ENCODE measurements at places on chromosomes 2 and 18.

DNA sequence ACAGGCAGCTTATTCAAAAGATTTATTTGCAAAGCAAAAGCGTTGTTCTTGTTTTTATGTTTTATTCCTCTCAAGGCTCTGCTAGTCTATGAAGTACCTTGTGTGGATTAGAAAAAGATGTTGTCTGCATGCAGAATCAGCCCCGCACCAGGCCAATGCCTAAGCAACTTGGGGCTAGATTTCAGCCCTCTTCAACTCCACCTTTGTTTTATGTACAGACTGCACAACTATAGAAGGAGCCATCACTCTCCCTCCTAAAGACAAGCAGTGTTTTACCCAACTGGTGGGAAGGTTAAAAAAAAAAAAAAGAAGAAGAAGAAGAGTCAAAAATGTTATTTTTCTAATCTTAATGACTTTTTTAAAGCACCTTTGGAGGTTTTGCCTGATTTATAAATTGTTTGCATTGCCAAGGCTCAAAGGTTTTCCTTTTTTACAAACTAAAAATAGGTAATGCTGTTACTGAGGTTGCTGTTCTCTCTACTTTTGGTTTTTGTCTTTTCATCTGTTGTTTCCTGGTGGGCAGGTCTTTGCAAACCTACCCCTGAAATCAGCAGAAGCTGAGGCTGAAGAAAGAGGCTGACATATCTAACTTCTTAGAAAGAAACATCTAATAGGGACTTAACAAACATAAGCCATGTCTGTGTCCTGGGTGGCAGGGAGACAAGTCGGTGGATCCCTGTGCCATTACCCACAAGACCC, 164.0 kb downstream of the SLC39A10 start:
- DNase-seq: no peak

DNA sequence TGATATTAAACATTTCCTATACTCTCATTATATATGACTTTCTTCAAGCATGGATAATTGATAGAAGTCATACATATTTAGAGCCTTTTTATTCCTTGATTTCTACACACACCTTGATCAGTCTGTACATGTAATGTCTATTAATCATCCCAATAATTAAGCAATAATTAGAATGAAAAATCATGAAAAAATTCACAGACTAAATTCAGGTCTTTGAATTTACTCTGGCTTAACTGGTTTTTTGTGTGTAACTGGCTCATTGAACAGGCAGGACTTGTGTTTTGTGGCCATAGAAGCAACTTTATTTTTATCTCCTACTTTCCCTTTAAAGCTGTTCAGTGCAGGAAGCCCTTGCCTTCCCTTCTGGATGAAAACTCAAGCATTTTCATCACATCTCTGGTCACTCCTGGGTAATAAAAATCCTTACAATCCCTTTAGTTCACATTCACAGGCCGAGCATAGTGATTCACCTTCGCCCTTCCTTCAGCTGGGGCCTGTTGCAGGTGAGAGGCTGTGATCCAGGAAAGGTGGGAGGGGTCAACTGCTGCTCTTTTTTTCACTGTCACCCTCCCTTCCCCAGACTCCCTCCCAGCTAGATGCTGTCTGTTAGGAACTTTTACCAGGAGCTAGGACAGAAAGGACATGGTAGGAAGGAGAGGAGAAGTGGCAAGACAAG, 58.0 kb upstream of the ITSN2 start:
- DNase-seq: no peak

DNA sequence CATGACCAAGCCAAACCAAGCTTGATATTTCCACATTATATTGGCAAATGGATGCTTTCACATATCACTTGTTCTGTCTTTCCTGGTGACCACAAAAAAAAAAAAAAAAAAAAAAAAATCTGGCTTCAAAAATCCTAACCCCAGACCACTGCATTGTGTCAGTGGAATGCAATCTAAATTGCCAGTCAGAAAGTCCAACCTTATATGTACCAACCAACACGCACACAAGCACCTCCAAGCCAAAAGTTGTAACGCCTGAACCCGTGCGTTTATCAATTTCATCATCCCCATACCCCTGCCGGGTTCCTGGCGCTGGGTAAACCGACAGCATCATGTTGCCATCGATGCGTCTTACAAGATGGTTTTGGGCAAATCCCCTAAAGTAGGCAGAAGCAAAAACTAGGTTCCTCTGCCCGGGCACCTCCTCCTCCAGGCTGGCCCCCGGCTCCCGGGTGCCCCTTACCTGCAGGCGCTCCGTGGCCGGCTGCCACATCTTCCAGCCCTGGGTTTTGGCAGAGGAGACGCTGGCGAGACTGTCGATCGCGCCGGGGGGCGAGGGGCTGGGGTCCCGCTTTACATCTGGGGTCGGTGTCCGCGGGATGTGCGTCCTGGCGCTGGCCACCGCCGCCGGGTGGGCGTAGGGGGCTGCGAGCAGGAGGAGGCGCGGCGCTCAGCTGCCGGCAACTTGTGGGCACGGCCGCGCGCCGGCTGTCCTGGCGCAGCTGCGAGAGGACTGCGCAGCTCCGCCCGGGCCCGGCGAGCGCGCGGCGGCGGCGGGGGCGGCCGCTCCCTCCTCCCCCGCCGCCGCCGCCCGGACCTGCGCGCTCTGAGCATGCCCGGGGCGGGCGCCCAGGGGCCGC, at the start of gene PID1:
TSS of gene PID1 (minus strand) at position 737 of the 860 bp plus-strand sequence. CDS start at position 493, 244 bp downstream.
- DNase-seq: no peak

DNA sequence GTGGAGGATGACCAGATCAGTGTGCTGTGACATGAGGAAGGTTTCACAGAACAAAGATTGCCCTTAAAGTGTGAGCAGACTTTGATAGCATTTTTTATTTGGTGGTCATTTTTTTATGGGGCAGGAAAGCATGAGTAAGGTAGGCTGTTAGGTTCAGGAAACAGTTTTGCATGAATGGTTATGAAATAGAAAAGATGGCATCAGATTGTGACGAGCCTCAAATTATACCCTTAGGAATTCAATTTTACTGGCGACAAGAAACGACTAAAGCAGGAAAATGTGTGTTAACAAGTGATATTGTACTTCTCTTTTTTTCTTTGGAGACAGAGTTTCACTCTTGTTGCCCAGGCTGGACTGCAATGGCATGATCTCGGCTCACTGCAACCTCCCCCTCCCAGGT, 44.7 kb downstream of the PIK3C3 start:
- DNase-seq: no peak

GRCh38 chr2:1723397-1724042, 20.8 kb downstream of the PXDN start:
- DNase-seq: no peak

DNA sequence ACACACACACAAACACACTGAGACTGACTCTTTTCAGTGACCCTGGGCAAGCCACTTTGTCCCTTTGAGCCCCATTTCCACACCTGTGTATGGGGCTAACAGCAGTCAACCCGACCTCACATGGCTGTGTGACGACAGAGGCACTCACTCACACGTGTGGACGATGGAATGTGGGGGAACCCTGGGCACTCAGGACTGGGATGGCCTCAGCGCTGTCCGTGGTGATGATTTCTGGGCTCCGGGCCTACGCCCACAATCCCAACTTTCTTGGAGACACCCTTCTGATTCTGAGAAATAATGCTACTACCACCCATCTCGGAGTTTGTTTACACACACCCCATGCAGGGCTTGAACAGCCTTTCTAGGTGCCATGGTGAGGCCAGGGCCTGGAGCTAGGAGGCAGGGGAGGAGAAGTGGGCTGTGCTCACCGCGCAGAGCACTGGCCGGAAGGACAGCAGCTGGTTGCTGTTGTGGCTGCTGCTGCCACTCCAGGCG, 1.5 kb downstream of the CRYBA2 start:
- DNase-seq: no peak

- no peak for DNase-seq
Measured at GRCh38 chr18:23250893-23251656, 115.8 kb downstream of the CABLES1 start.

DNA sequence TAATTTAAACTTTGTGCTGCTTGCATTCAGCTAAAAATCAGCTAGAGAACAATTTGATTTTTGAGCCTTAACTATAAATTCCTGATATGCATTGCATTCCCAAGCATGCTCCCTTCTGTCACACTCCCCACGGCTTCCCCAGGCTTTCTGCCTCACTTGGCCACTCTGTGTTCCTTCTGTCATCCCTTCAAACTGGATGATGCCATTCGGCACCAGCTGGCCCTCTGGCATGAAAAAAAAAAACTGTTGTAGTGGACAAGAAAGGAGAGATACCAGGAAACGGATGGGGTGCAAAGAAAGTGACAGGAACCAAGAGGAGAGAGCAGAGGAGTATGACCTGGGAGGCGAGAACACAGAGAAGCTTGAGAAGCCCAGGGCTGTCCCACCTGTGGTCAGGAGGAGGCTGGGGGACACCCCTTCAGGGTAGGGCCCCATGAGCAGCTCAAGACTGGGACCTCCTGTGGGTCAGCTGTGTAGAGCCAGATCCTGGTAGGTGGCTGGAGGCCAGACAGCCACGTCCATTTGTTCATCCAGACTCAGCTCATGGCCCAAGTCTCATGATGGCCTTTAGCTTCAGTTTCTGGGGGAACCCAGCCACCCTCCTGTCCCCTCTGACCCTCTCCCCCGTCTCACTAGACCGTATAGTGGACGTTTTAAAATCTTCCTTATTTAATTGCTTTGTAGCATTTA, 211.8 kb downstream of the GBX2 start:
- no peak for DNase-seq

- DNase-seq: no peak
Measured at GRCh38 chr2:31078579-31079105, 59.6 kb downstream of the GALNT14 start.

- DNase-seq: no peak
Measured at GRCh38 chr2:237509905-237510304, 22.9 kb downstream of the MLPH start.

GRCh38 chr18:63317982-63318888, 1.3 kb downstream of the BCL2 start:
- peak; percentile 66 for DNase-seq

GRCh38 chr2:29587402-29588190, 333.8 kb downstream of the ALK start:
- DNase-seq: no peak

DNA sequence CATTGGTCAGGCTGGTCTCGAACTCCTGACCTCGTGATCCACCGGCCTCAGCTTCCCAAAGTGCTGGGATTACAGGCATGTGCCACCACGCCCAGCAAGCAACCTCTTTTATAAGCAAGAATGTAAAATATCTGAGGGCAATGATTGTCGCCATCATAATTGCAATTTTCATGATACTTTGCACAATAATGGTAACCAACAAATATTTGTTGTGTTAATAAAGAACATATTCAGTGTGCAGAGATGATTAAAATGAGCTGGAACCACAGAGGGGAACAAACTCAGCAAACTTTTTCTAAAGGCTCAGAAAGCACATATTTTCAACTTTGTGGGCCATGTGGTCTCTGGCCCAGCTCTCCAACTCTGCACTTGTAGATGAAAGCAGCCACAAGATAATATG, 115.2 kb upstream of the SIX2 start:
- no peak for DNase-seq

GRCh38 chr2:215699700-215700538, 264.1 kb upstream of the FN1 start:
- DNase-seq: no peak

- no peak for DNase-seq
Measured at GRCh38 chr2:80028584-80028983, 276.0 kb downstream of the LRRTM1 start.

DNA sequence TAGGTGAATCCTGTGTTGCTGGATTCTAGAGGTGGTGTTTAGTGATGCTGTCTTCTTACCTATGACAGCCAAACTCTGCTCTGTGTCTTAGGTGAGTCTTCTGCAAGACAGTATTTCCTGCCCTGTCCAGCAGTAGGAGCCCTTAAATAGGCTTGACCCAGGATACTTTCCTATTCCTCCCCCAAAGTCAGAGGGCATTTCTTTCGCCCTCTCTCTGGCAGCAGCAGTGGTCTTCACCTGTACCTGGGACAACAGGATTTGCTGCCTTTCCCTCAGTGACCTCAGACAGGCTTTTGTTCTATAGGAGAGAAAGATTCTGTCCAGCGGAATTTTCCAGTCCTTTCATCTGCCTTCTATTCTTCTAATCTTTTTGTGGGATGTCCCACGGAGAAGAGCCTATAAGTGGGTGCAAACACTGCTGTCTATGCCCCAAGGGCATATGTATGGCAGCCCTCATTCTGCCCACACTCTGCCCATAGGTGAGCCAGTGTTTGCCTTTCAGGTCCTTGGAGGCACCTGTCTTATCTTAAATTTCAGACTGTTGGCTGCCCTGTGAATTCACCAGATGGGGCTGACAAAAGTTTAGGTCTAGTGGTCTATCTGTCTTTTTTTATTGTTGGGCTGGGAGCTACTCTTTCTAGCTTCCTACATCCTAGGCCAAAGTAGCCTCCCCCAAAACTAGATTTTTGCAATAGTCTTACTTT, 177.3 kb upstream of the SPOPL start:
- DNase-seq: no peak

- no peak for DNase-seq
Measured at GRCh38 chr2:222798528-222798927, 62.3 kb upstream of the ACSL3 start.

DNA sequence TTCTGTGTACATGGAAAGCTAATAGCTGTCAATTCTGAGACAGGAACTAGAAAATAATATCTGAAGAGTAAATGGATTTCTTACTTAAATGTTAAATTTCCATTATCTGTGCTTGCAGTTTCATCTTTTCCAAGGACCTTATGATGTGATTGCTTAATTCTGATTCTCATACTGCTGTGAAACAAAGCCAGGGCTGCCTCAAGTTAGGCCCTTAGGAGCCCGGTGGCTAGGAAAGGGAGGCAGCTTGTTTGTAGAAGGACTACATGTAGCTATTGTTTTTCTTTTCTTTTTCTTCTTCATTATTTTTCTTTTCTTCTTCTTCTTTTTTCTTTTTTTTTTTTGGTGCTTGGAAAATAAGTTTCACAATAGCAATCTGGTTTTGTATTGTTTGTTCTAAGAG, 50.5 kb downstream of the XRCC5 start:
- no peak for DNase-seq

GRCh38 chr2:219001577-219002394, 8.6 kb upstream of the CRYBA2 start:
- DNase-seq: no peak

DNA sequence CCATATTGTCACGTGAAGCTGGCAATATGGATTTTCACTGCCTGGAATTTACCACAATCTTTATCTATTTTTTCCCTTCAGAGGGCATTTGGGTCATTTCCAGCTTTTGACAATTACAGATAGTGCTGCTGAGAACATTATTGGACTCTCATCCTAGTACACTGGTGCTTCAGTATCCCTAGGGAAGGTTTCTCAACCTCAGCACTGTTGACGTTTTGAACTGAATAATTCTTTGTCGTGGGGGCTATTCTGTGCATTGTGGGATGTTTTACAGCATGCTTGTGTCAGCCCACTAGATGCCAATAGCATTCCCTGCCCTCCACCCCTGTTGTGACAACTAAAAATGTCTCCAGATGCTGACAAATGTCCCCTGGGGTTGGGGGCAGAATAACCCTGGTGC, 185.7 kb downstream of the TPGS2 start:
- no peak for DNase-seq

Data from activated T-cell treated with anti-CD3 and anti-CD28 coated beads for 24 hours (primary cell).